Skeletal muscle cell (primary cell): ENCODE measurements at places on chromosomes 12 and 14.

DNA sequence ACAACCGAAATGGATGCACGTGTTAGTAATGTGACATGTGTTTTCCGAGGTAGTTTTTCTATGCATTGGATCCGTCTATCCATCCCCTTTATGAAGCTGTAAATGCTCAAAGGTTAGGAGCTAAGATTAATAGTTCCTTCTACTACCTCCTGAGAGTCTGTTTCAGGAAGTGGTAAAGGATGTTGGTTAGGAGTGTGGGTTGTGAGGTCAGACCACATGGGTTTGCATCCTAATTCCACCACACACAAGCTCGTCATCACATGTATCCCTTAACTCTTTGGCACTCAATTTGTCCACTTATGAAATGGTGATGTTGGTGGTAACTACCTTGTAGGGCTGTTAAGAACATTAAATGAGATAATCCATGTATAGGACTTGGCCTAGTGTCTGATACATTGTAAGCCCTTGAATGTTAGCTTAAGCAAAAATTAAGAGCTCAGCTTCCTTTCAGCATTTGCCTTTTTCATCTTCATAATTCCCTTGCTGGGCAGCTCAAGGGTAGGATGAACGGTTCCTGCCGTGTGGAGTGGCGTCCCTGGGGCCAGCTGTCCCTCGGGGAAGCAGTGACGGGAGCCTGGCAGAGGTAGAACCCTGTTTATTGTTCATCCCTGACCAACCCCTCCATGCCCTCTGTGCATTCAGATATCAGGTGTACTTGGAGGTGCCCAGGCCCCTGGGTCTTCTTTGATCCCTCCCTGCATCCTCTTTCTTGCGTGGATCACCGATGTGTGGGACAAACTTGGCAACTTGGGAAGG lies 52.3 kb downstream of the TSPAN9 start:
- peak; percentile 79 for DNase-seq

DNA sequence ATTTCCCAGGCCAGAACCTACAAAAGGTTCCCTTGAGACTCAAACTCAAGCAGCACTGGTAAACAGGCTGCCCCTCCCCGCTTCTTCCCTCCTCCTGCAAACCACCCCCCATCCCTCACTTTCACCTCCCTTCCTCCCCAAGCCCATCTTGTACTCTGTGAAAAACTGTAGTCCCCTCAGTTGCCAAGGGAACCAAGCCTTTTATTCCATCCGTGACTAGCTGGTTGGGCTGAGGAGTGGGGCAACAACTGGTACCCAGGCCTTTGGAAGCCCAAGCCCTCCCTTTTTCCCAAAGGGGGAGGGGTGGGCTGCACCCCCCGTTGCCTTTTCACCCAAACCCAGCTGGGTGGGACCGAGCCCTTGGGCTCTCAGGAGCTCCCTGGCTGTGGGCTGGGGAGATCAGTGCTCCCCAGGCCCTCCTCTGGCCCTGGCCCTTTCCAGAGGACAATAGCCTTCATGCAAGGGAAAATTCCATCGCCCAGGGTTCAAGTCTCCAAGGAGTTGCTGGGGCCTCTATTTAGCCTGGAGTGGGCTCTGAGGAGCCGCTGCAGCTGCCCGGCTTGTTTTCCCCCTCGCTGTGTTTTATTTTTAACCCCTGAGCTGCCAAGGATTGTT lies 61.9 kb downstream of the ZFP36L1 start:
- DNase-seq, result peak; percentile 11

- DNase-seq, result no peak
Observed at GRCh38 chr12:111056618-111057521, 136.5 kb upstream of the MYL2 start.

GRCh38 chr14:75249958-75250336 lies 28.7 kb upstream of the FOS start:
- DNase-seq, result no peak

DNA sequence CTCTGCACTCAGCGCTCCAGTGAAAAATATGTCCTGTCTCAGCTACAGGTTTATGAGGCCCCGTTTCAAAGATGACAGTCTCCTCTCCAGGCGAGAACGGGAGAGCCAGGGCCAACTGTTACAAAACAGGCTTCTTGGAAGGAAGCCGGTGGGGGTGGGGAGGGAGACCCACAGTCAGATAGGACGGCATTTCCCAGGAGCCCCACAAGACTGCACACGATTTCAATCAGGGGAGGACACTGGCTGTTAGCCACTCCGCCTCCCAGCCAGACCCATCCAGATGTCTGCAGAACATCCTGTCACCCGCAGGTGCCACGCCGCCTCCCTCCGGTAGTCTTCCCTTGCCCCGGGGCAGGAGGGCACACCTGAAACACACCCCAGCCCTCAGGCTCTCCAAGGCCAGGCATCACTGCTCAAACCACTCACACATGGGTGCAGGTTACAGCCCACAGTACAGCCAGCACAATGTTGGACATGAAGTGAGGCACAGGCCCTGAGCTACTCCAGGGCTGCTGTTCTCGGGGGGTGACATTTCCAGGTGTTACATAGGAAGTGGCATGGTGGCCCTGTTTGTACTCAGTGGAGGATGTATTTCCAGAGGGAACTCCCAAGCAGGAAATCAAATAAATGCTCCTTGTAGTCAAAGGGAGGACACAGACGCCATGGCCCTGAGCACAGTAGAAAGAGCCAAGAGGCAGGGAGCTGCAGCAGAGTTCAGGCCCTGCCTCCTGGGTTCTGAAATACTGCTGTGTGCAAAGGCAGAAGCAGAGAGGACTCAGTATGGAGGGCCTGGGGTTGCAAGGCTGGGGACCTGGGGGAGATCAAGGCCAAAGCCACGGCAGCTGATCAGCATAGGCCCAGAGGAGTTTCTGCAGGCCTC lies 138.1 kb downstream of the BCL11B start:
- no peak for DNase-seq

DNA sequence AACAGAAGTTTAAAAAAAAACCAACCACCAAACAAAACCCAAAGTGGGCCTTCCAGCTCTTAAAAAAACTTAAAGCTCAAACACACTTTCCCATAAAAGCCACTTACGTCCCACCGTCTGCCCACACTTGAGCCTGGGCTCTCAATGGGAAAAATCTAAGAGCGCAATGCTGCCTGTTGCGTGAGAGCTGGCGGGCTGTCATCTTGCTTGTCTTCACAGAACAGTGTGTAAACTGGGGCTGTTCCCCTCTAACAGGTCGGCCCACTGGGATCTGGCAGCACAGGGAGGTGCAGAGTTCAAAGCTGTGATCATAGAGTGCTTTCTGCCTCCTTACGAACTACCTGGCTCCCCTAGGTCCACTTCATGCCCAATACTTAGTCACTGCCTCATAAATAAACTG lies 80.0 kb downstream of the DICER1 start:
- no peak for DNase-seq

DNA sequence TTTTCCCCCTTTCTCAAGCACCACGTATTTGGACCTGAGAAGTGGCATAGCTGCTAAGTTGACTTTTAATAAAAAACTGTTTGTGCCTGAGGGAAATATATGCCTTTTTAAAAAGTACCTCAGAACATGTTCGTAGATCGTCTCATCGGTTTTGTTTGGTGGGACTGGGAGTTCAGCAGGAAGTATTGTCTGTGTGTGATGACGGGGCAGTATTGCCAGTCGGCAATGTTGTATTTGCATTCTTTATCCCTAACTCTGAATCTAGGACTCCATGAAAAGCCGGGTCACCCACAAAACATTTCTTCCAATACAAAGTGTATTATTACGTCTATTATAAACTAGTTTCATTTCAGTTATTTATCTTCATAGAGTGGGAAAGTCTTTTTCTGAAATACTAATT lies 19.7 kb upstream of the FGD4 start:
- no peak for DNase-seq

GRCh38 chr14:29608861-29609260 lies 318.8 kb downstream of the PRKD1 start:
- no peak for DNase-seq

- no peak for DNase-seq
Observed at GRCh38 chr14:104369208-104369607, 210.4 kb upstream of the C14orf180 start.

DNA sequence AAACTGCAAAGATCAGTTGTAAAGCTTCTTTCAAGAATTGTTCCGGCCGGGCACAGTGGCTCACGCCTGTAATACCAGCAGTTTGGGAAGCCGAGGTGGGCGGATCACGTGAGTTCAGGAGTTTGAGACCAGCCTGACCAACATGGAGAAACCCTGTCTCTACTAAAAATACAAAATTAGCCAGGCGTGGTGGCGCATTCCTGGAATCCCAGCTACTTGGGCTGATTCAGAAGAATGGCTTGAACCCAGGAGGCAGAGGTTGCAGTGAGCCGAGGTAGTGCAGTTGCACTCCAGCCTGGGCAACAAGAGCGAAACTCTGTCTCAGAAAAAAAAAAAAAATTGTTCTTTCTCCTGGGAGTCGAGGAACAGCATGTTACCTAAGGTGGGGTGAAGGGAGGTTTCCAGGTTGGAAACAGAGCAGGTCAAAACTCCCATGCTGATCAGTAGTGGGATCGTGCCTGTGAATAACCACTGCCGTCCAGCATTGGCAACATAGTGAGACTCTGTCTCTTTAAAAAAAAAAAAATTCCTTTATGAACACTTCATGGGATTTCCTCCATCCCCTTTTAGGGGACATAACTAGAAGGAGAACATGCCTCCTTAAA lies 13.9 kb downstream of the FBXO34 start:
- no peak for DNase-seq

GRCh38 chr12:111368291-111368787 lies 556 bp downstream of the PHETA1 start:
- no peak for DNase-seq

GRCh38 chr14:92951912-92952471 lies 29.0 kb downstream of the CHGA start:
- DNase-seq, result no peak

- DNase-seq, result no peak
Observed at GRCh38 chr12:122420471-122421162, 1.9 kb downstream of the CLIP1 start.

GRCh38 chr12:65121049-65121955 lies at the start of gene WIF1:
TSS of gene WIF1 (minus strand) at chr12:65121305. CDS start at chr12:65121191, 114 bp downstream.
- DNase-seq, result no peak

GRCh38 chr14:50085570-50086320 lies 30.6 kb downstream of the VCPKMT start:
- peak; percentile 59 for DNase-seq

- DNase-seq, result no peak
Observed at GRCh38 chr12:124130691-124131591, 157.9 kb downstream of the ZNF664 start.

- no peak for DNase-seq
Observed at GRCh38 chr12:1628666-1629337, at the start of gene WNT5B. TSS of gene WNT5B (plus strand) at chr12:1629231. CDS start at chr12:1631355, 2,124 bp downstream.

- peak; percentile 76 for DNase-seq
Observed at GRCh38 chr12:94832780-94833681, 170.5 kb downstream of the NDUFA12 start.

GRCh38 chr12:98420461-98420860 lies 94.9 kb upstream of the TMPO start:
- no peak for DNase-seq

DNA sequence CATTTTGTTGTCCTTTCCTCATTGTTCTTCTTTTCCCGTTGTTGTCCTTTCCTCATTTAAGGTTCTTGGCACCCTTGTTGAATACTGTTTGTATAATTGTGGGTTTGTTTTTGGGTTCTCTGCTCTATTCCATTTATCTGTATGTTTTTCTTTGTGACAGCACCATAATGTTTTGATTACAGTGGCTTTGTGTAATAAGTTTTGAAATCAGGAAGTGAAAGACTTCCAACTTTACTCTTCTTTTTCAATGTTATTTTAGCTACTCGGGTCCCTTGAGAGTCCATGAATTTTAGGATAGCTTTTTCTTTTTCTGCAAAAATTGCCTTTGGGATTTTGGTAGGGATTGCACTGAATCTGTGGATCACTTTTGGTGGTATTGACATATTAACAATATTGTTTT lies 28.1 kb downstream of the ETNK1 start:
- DNase-seq, result no peak

- DNase-seq, result no peak
Observed at GRCh38 chr14:35556548-35556947, 22.6 kb downstream of the INSM2 start.

GRCh38 chr12:777550-778047 lies 25.2 kb downstream of the WNK1 start:
- no peak for DNase-seq

- DNase-seq, result no peak
Observed at GRCh38 chr12:3902921-3903320, 29.7 kb upstream of the PARP11 start.

- DNase-seq, result no peak
Observed at GRCh38 chr12:4119157-4119761, 154.3 kb upstream of the CCND2 start.

DNA sequence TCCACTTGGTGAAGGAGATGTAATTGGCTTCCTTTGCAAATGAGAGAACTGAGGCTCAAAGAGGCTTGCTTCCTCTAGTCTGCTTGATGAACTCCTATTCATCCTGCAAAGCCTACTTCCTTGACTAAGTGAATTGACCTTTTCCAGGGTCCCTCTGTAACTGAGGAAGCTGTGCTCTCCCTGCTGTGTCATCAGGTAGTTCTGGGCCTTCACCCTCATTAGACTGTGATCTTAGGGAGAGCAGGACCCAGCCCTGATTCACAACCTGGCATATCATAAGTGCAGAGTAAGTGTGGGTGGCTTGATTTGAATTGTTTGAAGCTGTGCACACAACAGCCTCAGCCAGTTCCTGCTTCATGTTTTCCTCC lies 16.3 kb downstream of the ASB2 start:
- DNase-seq, result no peak

DNA sequence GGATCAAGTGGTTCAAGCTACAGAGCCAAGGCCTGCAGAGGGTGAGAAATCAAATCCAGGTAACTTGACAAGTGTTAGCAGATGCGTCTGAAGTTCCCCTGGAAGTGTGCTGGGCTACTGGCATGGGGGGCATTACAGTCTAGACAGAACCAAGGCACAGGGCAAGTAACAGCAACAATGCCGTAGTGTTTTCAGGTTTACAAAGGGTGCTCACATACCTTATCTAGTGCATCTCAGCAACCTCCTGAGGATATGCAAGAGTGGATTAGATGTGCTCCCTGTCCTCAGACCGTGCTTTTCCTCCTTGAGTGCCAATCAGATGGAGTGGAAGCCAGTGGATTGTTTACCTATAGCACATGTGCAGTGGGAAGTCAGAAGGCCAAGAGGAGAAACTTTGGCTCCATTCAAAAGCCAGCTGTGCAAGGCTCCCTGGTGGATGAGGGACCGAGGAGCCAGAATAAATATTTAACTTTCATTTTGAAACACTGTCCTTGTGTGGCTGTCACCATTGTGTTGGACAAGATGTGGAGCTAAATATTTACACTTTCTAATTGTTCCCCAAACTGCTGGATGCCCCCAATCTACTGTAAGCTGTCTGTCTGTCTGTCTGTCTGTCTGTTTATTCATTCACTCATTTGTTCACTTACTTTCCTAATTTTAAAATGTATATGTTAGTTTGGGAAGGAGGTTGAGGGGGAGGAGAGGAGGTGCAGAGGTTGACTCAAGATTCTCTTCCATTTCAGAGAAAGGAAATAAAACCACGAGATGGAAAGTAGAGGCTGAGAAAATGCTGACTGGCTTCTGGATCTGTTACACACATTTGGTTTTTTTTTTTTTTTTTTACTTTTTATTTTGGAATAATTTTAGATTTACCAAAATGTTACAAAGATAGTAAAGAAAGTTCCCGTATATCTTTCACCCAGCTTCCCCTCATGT lies 184.0 kb upstream of the PARP11 start:
- DNase-seq, result no peak

GRCh38 chr12:98873776-98874175 lies 228.7 kb downstream of the APAF1 start:
- no peak for DNase-seq
